ENCODE measurements at places on chromosomes 6 and 20.

GRCh38 chr6:5115168-5115567 is 30.0 kb downstream of the PPP1R3G start:
- DNase-seq: no peak

DNA sequence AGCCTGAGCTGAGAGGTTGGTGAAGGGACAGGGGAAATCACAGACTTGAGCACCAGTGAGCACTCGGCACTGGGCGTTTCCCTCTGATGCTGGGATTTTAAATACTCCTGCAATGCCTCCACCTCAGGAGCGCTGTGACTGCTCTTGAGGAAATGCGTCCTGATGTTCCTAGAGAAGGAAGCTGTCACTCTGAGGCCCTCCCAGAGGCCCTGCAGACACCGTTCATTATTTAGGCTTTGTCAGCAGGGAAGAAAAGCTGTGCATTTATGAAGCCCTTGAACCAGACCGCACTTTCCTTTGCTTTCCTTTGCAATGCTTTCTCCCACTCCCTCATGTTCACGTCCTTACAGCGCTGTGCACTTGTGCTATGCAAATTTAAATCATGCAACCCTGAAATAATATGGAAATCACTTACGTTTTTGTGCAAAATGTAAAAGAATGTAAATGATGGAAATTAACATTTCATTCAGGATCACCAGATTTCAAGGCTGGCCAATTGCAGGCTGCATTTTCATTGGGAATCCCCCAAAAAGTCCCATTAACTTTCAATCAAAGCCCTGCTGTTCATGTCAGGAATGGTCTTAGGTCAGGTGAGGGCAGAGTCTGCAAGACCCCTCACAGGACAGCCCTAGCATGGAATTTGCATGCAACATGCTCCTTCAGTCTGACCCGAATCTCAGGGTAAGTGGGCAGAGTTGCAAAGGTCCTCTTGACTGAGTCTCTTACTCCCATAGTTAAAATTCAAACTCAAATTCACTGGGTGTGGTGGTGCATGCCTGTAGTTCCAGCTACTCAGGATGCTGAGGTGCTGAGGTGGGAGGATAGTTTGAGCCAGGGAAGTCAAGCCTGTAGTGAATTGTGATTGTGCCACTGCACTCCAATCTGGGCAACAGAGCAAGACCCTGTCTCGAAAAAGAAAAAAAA is 45.8 kb upstream of the SYNDIG1 start:
- no peak for DNase-seq

- no peak for DNase-seq
Measured at GRCh38 chr6:36823421-36824096, 15.7 kb downstream of the CPNE5 start.

- DNase-seq: no peak
Measured at GRCh38 chr6:166488076-166488685, 98.3 kb downstream of the RAMACL start.

- no peak for DNase-seq
Measured at GRCh38 chr6:161884782-161885181, 610.9 kb upstream of the AGPAT4 start.

- no peak for DNase-seq
Measured at GRCh38 chr6:94735270-94735669, 842.1 kb upstream of the MANEA start.

GRCh38 chr20:57593134-57593886 is 26.9 kb downstream of the ZBP1 start:
- DNase-seq: no peak

DNA sequence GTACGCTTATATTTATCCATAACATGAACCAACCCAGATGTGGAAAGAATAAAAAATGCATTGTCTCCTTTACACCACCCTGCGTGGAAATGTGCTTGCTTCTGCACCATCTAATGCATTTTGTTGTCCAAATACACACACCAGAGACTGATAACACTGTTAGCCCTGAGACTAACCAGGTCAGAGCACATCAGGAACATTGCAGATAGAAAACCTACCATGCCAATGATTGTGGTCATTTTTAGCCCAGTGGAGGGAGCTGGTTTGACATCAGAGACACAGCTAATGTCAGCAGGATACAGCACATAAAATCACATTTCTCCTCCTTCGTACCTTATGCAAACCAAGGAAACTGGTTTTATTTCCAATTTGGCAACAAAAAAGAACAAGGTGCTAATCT is 528.7 kb downstream of the DOK5 start:
- DNase-seq: no peak

DNA sequence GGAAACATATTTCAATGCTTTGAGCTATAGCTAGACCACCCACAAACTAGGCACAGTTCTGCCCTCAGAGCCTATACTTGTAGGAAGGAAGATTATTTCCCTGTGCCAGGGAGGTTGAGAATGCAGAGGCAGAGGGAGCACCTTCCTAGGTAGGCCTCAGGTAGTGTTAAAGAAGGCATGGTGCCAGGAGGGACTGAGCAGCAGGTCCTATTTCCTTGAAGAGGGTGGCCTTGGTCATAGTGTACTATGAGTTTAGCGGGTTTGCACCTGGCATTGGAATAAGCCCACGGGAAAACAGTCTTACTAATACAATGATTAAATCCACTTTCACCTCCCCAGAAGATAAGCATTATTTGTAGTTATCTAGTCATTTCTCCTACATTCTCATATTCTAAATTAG is 375.4 kb downstream of the CDKAL1 start:
- no peak for DNase-seq

GRCh38 chr6:157209865-157210530 is 113.3 kb downstream of the TMEM242 start:
- no peak for DNase-seq

DNA sequence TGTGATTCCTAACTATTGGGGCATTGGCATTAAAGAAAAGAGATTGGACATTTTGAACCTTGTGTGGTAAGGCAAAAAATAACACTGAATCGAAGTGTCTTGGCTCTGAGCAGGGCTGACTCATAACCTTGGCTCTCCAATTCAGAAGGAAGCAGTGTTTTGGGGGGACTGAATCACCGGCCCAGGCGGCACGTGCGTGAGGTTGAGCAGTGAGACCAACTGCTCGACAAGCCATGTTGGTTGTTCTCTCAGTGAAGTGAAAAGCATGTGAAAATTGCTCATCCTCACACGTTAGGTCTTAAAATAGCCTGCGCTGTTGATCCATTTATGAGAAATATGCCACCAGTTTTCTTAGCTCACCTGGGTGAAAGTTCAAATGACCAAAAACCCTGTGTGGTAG is 137.8 kb upstream of the SPACA1 start:
- no peak for DNase-seq

GRCh38 chr6:38492031-38492430 is 147.7 kb downstream of the BTBD9 start:
- no peak for DNase-seq

DNA sequence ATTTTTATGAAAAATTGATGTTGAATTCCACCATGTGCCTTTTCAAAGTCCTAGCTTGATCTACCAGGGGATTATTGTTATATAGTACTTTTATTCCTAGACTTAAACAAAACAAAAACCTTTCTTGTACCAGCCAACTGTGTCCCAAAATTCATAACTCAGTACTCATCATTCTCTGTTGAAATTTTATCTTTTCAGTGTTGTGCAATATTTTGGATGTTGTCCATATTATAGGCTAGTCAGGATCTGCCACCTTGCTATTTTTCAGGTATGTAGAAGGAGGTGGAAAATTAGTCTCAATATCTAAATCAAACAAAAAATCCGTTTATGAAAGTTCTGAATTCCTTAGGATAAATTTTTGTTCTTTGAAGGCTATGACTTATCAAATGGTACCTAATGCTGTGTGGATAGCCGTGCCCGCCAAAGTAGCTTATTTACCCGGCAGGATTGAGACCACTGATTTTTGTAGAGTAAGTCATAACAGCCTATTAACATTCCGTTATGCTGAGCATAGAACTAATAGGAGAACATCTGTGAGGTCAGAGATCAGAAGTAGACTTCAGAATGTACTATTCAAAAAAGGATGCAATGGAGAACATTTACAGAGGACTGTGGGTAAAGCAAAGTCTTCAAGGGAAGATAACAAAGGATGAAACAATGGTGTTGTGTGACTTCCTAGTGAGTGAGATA is 304.7 kb downstream of the SOX4 start:
- no peak for DNase-seq

- no peak for DNase-seq
Measured at GRCh38 chr6:52517502-52518278, 59.2 kb downstream of the TRAM2 start.

GRCh38 chr6:166830185-166830890 is 126.0 kb downstream of the RNASET2 start:
- DNase-seq: no peak

DNA sequence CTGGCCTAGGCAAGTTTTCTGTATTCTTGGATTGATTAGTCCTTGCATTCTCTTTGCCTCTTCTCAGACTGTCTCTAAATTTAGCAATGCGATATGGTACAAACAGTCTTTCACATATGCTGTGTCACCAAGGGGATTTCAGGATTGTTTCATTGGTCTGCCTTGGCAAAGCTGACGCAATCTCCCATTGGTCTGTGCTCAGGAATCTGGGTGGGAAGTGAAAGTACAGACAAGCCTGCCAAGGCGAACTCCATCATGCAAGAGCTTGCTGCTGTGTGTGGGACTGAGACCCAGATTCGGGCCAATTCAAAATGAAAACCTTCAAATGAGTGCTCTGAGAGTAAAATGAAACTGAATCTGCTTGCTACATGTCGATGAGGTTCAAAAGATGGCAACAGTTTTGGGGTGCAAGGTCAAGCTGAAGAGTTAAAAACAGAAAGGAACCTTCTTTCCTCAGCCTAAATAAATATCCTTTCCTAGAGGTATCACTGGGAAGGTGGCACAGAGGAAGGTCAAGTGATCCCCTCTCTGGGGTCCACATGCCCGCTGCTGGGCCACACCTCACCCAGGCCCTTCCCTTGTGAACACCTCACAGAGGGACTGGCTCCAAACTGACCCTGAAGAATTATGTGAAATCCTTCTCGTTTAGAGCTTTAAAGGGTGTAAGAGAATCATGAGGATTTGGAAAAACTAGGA is 198.8 kb upstream of the PREP start:
- DNase-seq: no peak

GRCh38 chr6:27294409-27294808 is 17.7 kb downstream of the POM121L2 start:
- no peak for DNase-seq

- no peak for DNase-seq
Measured at GRCh38 chr6:106216527-106216926, 109.0 kb downstream of the ATG5 start.

- DNase-seq: no peak
Measured at GRCh38 chr20:403582-403957, 4.5 kb upstream of the RBCK1 start.

DNA sequence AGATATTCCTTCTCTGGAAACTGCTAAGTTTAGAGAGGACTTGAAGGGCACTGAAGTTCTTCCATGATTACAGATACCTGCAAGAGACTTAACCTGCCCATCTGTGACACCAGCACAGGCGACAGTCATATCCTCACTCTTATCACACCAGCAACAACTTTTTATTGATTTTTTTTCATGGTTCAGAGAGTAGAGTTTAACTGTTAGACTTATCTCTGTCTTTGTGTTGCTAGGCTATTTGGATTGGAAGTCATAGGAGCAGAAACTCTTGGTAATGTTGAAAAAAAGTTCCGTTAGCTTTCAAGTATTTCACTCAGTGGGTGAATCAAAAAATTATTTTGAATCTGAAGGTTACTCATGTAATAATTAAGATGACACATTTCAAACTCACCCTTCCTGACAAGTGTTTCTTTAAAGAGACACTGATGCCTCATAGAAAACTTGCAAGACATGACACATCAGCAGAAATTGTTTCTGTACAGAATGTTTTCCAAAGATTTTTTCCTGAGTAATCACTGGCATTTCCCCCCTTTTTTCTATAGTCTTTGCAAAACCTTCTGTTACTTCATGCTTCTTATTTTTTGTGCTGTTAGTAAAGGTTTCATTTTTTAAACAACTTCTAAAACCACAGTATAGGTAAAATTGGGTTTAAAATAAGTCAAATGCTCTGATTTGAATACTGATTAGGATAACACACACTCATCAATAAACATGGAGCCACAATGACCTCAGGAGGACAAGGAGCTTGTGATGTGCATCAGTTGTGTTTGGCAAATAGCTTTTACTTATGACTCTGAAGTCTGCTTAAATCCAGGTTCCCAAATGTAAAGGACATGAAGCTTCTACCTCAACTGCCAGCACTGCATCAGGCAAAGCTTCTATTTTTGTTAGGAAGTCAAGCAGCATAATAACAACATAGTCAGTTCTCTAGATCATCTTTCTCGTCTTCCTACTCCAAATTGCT is 252.9 kb upstream of the MAN1A1 start:
- no peak for DNase-seq

GRCh38 chr6:99345164-99345563 is 4.3 kb downstream of the FAXC start:
- DNase-seq: no peak

GRCh38 chr6:104162036-104162669 is 697.6 kb downstream of the HACE1 start:
- DNase-seq: no peak

DNA sequence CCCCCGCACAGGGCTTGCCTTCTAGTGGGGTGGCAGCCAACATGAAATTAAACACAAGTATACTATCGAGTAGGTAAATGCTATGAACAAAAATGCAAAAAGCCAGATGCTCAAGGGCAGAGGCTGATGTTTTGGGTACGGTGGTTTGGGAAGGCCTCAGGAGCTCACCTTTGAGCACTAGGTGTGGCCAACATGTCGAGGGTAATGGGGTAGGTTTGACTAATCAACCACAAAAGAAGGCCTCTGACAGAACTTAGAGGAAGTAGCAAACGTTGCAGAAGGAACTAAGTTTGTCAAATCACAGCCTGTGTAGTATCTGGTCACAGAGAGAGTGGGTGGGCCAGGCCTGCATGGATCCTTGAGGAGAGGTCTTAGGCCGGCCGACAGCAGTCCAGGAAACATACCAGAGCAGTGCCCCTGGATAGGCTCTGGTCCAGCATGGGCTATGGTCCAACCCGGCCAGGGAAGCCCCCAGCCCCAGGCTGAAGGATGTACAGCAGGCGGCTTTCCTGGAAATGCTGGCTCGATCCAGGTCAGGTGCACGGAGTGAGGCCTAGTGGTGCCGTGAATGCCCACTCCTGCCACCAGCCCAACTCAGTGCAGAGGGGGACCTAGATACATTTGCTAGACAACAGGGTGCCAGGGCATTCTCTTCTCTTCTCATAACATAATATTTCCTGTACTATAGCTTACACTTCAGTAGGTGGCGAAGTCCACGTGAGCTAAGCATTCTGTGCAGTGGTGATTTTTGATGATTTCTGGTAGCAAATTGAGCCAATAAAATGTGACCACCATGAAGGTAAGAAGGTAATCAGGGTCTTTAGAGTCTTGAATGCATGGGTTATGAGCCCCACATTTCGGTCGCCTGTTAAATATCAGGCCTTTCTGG is 56.3 kb upstream of the CD93 start:
- DNase-seq: no peak

- DNase-seq: peak; percentile 81
Measured at GRCh38 chr6:13445005-13445743, 42.2 kb downstream of the GFOD1 start.

Measured in D341Med (cell line).